ENCODE measurements at places on chromosomes 12 and 14.

- no peak for DNase-seq
Measured at GRCh38 chr14:50619569-50620141, 48.5 kb downstream of the SAV1 start.

DNA sequence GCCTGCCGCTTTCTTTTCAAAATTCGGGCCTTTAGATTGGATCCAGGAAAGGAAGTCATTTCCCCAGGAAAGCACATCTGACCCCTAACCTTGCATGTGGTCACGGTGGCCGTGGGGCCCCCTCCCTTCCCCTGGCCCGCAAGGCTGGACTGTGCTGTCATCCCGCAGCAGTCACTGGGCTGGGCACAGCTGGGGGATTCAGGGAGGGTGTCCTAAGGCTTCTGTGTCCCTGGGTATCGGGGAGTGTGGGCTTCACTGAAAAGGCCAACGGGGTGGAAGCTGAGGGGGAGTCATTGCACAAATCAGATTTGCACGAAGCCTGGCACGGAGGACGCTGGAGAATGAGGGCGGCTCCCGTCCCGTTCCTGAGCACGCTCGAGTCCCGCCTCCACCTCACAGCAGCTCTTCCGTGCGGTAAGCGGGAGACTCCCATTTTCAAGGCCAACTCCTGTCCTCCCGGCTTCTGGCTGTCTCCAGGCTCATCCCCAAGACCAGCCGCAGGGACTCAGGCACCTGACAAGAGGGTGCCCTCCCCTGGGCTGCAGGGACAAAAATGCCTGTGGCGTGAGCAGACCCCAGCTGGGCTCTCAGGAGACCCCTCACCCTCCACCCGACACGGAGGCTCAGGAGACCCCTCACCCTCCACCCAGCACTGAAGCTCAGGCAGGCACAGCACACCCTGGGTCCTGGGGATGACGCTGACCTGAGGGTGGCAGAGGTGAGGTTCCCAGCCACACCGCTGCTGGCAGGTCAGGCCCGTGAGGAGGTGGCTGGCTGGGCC, 9.6 kb downstream of the XRCC3 start:
- no peak for DNase-seq

GRCh38 chr12:78470354-78471195, 394.0 kb upstream of the SYT1 start:
- DNase-seq = no peak

DNA sequence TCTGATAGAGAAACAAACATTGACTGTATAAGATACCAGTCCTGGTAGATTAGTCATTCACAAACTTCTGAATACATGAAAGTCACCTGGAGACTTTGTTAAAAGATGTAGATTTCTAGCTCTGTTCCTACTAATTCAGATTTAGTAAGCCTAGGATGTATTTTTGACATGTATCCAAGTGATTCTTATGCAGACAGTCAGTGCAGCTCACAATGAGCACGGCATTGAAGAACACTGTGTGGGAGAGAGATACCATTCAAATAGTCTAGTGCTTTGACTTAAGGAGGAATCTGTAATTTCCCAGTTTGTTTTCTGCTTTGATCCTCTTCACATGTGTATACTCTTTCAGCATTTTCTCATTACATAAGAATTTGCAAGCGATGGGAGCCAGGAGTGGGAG, 68.7 kb upstream of the STXBP6 start:
- DNase-seq = no peak

DNA sequence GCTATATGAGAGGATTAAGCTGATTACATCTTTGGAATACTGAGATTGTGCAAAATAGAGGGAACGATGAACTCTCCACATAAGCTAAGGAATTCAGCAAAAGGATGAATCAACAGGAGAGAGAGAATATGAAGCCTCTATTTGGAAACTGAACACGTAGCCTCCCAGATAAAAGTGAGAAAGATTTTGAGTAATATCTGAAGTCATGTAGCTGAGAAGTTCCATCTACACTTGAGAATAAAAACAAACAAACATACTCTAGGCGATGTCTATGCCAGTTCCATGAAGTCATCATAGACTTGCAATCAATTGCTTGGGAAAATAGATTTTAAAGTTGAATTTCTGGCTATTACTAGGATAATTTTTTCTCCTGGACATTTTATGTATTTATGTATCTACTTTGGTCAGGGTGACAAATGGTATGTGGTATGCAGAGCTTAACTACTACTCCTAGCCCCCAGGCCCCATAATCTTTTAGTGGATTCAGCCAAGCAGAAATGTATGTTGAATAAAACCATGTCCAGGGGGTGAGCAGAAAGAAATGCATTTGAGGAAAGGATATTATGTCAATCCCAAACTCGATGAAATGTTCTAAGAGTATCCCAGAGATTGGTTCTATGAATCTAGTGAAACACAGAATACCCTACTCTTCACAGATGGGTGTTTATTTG, 627.4 kb downstream of the DIO2 start:
- DNase-seq = no peak

DNA sequence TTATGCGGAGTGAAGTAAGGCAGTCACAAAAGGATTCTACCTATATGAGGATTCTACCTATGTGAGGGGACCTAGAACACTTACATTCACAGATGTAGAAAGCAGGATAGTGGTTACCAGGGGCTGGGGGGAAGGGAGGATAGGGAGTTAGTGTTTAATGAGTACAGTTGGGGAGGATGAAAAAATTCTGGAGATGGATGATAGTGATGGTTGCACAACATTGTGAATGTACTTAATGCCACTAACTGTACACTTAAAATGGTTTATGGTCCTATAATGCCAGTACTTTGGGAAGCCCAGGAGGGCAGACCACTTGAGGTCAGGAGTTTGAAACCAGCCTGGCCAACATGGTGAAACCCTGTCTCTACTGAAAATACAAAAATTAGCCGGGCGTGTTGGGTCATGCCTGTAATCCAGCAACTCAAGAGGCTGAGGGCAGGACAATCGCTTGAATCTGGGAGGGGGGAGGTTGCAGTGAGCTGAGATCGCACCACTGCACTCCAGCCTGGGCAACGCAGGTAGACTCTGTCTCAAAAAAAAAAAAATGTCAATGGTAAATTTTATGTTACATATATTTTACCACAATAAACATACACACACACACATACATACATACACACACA, 25.4 kb downstream of the SVOP start:
- DNase-seq = no peak

GRCh38 chr12:21893924-21894323, 47.3 kb downstream of the ABCC9 start:
- no peak for DNase-seq

- no peak for DNase-seq
Measured at GRCh38 chr12:44875417-44875953, 630 bp downstream of the NELL2 start.

- DNase-seq = no peak
Measured at GRCh38 chr12:70994217-70994788, 73.8 kb upstream of the PTPRR start.

DNA sequence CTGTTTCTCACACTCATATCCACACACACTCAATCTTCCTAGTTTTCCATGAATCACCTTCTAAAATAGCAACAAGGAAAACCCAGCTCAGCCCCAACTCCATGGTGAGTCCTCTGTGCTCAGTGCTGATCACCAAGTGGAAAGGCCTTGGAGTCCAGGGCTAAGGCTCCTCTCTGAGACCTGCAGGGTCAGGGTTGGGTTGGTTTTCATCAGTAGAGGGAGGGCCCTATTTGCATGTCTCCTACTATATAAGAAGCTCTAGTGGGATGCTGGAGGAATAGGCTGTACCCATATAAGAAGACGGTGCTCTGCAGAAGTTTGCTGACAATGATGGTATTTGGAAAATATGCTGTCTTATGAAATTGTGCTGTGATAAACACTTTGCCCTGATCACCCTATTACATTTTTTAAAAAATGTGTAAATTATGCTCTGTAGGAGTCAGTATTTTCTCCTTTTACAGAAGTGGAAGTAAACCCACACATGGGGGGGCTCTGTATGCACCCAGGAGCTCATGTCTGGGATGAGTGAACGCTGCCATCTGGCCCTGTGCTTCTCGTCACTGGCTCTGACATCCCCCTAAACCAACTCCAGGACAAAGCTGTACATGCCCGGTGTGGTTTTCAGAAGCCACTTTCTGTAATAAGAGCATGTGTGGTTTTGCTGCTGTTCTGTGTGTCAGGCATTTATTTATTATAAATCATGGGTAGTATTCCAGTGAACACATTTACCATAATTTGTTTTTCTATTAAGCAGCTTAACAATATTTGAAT, 536.3 kb downstream of the TMEM121 start:
- no peak for DNase-seq

DNA sequence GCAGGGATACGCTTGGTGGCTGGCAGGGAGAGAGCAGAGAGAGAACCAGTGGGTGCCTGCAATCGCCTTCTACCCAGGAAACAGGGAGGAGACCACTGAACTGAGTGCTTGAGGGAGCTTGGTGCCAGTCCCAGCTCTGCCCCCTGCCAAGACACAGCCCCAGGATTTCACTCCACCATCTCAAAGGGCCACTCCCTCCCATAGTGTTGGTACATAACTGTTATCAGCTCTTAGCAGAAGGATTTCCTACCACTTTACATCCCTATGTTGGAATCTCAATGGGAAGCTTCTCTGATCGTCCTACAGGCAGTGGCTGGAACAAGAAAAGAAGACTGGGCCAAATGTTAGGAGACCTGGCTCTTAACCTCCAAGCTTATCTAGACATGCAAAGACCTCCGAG, 157.4 kb upstream of the FOXN3 start:
- no peak for DNase-seq

GRCh38 chr12:25866586-25867378, 91.7 kb upstream of the RASSF8 start:
- DNase-seq = no peak

DNA sequence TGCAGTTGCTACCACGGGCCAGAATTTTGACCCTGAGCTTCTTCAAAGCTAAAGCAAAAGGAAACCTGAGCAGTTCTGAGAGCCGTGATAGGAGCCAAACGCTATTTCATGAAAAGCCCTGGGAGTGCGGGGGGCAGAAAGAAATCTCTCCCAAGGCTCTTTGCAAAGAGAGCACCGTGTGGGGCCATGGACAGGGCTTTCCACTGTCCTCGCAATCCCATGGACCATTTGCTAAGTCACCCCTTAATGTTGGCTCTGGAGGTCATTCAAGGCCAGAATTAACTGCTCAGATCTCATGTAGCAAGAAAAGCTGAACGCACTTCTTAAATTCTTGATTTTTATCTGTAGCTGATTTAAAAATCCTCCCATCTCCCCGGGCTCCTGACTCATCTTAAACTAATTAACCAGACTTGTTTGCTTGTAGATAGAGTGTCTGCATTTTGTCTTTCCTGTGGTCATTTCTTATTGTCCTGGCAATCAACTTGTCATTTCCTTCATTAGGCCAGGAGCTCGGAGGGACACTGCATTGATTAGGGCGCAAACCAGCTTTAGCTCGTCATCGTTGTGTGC, 24.8 kb downstream of the CLSTN3 start:
- DNase-seq = no peak

GRCh38 chr12:127273626-127274025, 993.3 kb upstream of the TMEM132C start:
- DNase-seq = no peak

- no peak for DNase-seq
Measured at GRCh38 chr12:42097971-42098370, 46.7 kb downstream of the GXYLT1 start.

Data from T-helper 2 cell (primary cell).